OCI-M1 (cell line): ENCODE measurements at places on chromosomes 11 and 22.

GRCh38 chr11:70650075-70650909 is 252.0 kb downstream of the CTTN start:
- peak; percentile 98 for DNase-seq

DNA sequence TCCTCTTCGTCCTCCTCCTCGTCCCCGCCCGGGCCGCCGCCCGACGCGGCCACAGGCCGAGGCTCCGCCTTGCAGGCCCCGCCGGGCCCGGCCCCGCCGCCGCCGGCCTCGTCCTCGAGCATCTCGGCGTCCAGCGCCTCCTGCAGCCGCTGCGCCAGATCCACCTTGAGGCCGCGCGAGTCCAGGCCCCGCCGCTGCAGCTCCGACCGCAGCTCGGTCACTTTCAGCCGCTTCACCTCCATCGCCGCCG is 417 bp downstream of the HNRNPUL2 start:
- no peak for DNase-seq

GRCh38 chr22:48188231-48188721 is 1425.8 kb downstream of the TBC1D22A start:
- DNase-seq = no peak

DNA sequence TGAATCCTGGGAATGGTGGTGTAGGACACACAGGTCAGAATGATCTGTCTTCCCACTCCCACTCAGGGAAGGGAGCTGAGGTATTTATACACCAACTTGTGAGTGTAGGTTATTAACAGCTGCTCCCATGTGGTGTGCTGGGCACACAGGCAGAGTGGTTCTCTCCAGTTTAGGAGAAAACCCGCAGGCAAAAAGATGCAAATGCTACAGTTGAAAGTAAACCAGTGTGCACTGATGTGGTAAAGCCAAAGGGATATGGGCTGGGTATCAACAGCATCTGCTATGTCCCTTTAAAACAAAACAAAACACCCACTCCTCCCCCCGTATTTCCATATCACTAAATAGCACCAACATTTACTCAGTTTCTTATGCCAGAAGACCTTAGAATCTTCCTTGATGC is 75.4 kb upstream of the SYT13 start:
- no peak for DNase-seq

DNA sequence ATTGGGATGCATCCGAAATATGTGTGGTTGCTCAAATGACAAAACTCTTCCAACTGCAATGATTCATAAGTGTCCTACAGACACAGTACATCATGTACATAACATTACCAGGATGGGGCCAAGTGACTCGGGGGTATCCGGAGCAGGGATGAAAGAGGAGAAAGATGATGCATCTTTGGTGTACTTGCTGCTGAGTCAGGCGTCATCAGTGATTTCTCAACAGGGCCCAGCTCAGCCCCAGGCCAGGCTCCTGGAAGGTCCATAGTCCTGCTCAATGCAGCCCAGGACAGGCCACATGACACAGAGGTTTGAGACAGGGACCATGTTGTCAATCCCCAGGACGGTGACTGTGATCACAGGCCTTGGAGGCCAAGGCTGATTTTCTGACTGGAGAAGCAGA is 59.3 kb downstream of the GGTLC2 start:
- no peak for DNase-seq

GRCh38 chr11:107770551-107770951 is 58.7 kb upstream of the SLN start:
- no peak for DNase-seq

DNA sequence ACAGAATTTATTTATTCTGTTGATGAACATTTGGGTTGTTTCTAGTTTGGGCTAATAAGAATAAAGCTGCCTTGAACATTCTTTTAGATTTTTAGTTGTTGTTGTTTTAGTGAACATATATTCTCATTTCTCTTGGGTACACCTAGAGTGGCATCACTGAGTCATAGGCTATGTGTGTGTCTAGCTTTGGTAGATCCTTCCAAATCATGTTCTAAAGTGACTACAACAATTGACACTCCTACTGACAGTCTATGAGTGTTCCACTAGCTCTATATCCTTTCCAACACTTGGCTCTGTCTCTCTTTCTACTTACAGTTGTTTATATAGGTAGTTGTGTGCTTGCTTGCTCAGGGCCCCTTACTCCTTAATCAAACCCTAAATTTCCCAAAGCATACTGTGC is 346.0 kb upstream of the NCAM1 start:
- DNase-seq = no peak

DNA sequence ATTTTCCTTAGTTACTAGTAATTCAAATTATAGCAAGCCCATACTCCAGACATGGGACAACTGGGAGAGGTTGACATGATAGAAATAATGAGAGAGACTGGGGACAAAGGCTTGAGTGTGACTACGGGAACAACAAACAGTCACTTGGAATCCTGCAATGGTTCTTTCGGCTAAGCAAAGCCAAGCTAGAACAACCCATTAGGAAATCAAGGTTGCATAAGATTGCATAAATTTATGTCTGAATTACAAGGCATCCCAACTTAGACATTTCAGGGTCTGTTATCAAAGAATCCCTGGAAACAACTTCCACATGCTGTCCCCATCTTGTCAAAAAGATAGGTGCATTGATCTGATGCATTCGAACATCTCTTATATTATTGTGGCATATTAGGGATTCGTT is 10.2 kb upstream of the NRGN start:
- no peak for DNase-seq

GRCh38 chr11:73758451-73758850 is 2.4 kb downstream of the RAB6A start:
- no peak for DNase-seq

DNA sequence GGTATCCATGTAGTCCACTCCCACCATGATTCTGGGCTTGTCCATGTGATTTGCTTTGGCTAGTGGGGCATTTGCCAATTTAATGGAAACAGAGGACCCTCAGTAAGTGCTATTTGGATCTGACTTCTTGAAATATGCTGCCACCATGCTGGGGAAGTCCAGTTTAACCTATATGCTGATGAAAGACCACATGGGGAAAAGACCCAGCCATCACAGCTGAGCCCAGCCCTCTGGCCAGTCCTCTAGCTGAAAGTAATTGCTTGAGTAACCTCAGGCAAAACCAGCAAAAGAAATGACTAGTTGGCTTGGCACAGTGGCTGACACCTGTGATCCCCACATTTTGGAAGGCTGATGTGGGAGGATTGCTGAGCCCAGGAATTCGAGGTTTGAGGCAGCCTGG is 61.5 kb downstream of the ATG16L2 start:
- DNase-seq = no peak

GRCh38 chr11:27255447-27255828 is 107.6 kb downstream of the CCDC34 start:
- DNase-seq = no peak

GRCh38 chr22:22023581-22024137 is 41.1 kb upstream of the TOP3B start:
- no peak for DNase-seq

- peak; percentile 96 for DNase-seq
Observed at GRCh38 chr11:47378010-47378835, at the start of gene SPI1. Gene SPI1, minus strand, starts transcription at chr11:47378547. Its CDS starts 194 bp downstream, at chr11:47378353.

GRCh38 chr11:65925397-65925796 is 6.2 kb downstream of the DRAP1 start:
- no peak for DNase-seq

DNA sequence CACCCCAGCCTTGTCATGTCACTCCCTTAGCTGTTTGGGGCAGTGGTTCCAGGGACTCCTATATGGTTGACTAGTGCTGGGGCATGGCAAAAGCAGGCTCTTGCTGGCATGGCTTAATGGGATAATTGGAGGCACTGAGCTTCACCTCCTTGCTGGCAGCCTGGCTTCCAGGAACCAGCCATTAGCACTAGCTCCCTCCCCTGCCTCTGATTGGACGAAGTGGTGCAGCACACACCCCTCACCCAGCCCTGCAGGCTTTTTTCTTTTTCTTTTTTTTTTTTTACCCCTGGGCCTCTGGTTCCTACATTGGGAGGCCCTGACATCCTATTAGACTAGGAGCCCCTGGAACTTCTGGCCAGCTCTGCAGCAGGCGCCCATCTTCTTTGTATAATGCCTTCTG is 18.6 kb downstream of the PHLDB1 start:
- peak; percentile 18 for DNase-seq

GRCh38 chr11:69012092-69013008 is 696 bp downstream of the MRGPRF start:
- DNase-seq = no peak

DNA sequence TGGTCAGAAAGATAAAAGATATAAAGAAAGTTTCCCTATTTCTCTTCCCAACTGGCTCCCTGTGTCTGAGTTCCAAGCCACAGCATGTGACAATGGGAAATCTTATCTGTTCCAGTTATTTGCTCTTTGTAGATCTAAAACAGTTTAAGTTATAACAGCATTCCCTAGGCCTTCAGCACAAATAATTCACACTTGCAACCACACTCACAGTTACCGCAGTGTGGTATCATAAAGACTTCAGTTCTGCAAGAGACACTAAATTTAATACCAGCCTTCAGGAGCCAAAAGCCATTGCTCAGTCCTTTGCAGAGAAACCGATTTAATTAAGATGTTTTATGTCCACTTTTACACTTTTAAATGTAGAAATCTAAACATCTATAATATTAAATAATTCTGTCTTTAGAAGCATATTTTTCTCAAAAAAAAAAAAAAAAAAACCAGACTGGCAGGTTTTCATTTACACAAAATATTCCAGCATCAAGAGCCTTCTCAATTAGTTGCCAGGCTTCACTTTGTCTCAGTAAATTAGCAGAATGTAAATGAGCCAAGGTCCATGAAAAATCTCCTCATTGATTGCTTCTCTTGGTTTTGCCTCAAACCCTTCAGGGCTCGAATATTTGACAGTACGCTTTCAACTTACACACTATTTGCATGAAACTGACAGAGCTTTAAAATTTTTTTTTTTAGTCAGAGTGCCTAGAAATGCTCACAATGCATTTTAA is 300.0 kb upstream of the DDI1 start:
- no peak for DNase-seq

GRCh38 chr11:24635588-24636290 is 138.9 kb downstream of the LUZP2 start:
- DNase-seq = peak; percentile 6

DNA sequence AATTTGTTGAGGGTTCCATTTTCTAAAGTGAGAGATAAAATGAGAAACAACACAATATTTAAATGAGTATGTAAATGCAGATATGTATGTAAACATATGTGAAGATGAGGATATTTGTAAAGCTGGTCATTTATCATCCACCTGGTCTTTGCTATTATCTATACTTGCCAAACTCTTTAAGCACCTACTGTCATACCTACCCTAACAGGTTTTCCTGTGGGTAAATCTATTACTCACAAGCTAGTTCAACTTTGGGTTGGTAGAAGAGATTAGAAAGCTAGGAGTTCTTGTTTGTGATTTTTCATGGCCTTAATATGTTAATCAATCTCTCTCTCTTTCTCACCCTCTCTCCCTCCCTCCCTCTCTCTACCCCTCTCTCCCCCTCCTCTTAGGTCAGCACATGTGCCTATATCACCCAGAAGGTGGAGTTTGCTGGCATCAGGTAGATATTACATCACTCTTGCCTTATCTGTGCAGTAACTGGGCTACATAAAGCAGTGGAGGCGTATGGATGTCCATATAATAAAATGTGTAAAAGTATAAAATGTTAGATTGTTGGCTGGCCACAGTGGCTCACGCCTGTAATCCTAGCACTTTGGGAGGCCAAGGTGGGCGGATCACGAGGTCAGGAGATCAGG is 14.7 kb downstream of the DEPDC5 start:
- DNase-seq = no peak

DNA sequence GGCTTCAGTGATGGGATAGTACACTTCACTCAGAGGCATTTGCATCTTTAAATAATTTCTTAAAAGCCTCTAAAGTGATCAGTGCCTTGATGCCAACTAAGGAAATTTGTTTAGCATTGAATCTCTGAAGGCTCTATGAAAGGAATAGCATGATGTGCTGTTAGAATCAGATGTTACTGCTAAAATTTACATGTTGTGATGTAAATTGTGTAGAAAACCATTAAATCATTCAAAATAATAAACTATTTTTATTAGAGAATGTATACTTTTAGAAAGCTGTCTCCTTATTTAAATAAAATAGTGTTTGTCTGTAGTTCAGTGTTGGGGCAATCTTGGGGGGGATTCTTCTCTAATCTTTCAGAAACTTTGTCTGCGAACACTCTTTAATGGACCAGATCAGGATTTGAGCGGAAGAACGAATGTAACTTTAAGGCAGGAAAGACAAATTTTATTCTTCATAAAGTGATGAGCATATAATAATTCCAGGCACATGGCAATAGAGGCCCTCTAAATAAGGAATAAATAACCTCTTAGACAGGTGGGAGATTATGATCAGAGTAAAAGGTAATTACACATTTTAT is 4.6 kb downstream of the MALAT1 start:
- DNase-seq = no peak

- peak; percentile 56 for DNase-seq
Observed at GRCh38 chr22:32469799-32470212, 4.8 kb upstream of the FBXO7 start.

- peak; percentile 61 for DNase-seq
Observed at GRCh38 chr11:88363648-88364065, 26.1 kb upstream of the CTSC start.

DNA sequence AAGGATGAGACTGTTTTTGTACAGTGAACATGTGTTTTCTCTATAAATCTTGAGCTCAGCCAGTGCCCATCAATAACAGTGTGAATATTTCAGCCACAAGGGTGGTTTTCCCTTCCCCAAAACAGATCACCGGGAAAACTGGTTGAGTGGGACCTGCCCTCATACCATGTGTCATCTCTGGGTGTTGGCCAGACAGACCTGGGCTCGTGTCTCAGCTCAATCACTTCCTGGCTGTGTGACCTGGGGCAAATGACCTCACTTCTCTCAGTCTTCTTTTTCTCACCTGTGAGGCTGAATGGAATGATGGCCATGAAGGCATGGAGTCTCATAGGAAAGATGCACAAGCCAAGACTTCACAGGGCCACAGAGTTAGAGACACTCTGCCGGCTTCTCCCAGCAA is 74.7 kb downstream of the COMMD9 start:
- DNase-seq = no peak

DNA sequence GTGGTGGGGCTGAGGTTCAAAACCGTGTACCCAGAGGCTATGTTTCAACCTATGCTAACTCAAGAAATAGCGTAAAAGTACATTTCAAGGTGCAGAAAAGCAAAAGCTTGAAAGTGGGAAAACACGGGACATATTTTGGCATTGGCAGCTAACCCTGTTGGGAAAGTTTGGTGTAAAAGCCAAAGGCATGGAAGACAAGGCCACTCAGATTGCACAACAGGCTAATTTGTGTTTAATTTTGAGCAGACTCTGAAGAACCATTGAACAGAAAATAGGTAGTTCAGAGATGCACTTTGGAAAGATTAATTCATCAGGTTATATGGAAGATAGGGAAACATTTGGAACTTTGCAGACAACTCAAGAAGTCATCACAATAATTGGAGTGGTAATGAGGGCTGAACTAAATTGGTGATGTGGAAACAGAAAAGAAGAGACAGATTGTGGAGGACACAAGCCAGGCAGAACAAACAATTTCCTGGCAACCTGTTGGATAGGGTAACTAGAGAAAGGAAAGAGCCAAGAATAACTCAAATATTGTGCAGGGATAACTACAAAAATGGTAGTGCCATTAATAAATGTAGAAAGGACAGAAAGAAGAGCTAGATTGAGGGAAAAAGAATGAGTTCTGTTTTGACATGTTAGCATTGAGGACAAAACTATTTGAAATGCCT is 140.5 kb upstream of the PGR start:
- DNase-seq = no peak

GRCh38 chr11:64759722-64760719 is at the start of gene PYGM:
Gene PYGM, minus strand, starts transcription at chr11:64759974. Its CDS starts 76 bp downstream, at chr11:64759898.
- DNase-seq = no peak

- no peak for DNase-seq
Observed at GRCh38 chr11:113240389-113240788, 74.0 kb upstream of the TTC12 start.
